ENCODE measurements at places on chromosomes 5 and 9. TPM values are rescaled to one million over a fixed set of nuclear protein-coding genes. Genes with fewer than 3 reads are reported as not detected.
A peak's percentile ranks its signal among the peaks of the same experiment; 100 is the strongest.

MEF2C gene
- total RNA-seq = 8.0 TPM

- DNase-seq = no peak
These were observed 39.1 kb upstream of the CTNNAL1 start for GRCh38 chr9:109052416-109052815.

DNA sequence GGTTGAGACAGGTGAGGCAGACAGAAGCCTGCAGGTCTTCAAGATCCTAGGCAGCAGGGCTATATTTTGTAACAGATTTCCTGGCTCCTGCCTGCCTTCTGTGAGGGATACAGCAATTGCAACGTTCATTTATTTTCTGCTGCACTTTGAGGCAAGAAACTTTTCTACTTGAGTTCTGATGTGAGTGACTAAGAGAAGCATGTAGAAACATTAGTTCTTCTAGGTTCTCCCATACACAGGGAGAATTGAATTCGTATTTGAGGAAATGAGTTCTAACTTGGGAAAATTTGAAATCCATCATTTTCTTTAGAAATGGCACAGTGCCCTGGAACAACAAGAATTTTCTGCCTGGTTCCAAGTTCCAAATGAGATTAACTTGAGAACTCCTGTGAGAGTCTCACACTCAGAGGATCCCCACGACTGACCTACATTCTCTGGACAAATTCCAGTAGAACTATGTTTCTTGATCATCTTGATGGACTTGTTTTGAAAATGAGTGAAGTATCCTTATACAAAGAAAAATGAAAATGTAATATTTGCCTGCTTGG is 15.0 kb downstream of the MAMDC2 start:
- DNase-seq = no peak

- DNase-seq = peak; percentile 4
These were observed 15.5 kb upstream of the MEGF9 start for GRCh38 chr9:120729791-120730241.

DNA sequence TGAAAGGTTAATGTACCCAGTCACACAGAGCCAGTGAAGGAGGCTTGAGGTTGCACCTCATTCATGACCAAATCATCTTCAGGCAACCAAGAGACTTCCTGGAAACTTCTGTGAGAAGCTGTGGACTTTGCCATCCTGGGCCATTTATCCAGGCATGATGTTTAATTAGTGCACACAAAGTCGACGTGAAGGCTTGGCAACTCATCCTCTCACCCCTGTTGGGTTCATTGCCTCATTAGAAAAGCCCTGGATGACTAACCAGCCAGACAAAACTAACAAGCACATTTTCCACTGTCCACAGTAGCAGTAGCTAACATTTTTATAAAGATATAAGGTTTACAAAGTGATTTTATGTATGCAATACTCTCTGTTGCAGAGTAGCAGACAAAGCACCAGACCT is 65.7 kb upstream of the ZNF462 start:
- DNase-seq = no peak

PCDHA2 gene
- not detected for total RNA-seq
